ENCODE measurements at places on chromosomes 3 and 15.

DNA sequence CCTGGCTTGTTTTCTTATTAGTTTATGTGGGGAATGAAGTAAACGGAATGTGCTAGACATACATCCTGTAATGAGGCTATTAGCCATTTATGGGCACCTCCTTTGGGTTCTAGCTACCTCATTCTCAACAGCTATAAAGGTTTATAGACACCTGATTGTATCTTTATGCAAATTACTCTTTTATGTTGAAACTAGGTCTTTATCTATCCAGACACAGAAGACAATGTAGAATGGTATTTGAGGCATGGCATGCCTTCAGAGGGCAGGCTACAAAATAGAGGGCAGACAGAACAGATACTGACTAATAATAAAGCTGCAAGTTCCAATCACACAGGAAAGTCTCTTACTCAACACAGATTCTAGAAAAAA, 27.1 kb downstream of the TBC1D2B start:
- DNase-seq = no peak

DNA sequence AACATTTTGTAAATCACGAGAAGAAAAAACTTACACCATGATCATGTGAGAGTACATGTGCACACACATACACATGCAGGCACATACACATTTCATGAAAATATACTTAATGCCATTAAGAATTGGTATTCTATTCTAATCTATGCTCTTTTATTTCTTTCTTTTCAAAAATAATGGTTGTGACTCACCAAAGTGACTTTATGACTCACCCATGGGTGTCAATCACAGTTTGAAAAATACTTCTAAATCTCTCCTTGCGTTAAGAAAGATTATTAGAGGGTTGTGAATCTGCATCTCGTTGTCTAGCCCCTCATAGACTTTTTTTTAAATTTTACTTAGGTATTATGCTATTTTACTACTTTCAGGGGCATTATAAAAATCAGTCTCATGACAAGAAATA, 254.2 kb downstream of the TUSC7 start:
- DNase-seq = no peak

DNA sequence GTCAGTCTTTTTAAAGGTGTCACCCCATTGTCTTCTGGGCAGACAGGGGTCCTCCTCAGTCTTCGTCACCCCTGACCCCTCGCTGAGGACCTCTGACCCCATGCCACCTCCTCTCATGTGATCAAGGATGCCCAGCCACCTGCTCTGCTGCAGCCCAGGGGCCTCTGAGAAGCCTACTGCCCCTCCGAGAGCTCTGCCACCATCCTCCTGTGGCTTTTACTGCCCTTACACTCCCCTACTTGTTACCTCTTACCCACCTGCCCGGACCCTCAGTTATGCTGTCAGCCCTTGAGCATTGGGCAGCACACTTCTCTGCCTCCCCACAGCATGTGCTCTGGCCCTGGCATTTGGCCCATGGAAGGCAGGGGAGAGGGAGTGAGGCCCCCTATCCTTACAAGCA, 123.2 kb downstream of the LRRK1 start:
- DNase-seq = no peak

- no peak for DNase-seq
Observed at GRCh38 chr15:52552303-52552702, 16.5 kb downstream of the ARPP19 start.

DNA sequence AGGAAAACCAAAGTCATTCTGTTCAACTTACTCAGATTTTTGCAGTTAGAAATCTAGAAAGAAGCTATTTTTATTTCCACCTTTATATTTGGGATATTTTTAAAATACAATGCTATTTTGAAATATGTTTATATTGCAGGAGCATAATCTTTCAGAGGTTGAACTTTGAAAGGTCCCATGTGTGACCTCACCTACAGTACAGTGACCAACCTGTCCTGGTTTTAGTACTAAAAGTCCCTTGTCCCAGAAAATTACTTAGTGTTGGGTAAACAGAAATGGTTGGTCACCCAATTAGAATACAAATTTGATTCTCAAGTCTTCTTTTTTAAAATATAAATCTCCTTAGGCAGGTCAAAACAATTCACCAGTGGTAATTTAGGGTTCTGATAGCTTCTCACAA, 141.6 kb upstream of the FRMD4B start:
- DNase-seq = no peak

- DNase-seq = no peak
Observed at GRCh38 chr3:140343211-140344081, 334.4 kb upstream of the TRIM42 start.

GRCh38 chr3:25354071-25354470, 74.0 kb upstream of the RARB start:
- no peak for DNase-seq

GRCh38 chr3:136105044-136105443, 91.1 kb downstream of the MSL2 start:
- no peak for DNase-seq

GRCh38 chr3:153880493-153880892, 240.7 kb upstream of the ARHGEF26 start:
- no peak for DNase-seq

DNA sequence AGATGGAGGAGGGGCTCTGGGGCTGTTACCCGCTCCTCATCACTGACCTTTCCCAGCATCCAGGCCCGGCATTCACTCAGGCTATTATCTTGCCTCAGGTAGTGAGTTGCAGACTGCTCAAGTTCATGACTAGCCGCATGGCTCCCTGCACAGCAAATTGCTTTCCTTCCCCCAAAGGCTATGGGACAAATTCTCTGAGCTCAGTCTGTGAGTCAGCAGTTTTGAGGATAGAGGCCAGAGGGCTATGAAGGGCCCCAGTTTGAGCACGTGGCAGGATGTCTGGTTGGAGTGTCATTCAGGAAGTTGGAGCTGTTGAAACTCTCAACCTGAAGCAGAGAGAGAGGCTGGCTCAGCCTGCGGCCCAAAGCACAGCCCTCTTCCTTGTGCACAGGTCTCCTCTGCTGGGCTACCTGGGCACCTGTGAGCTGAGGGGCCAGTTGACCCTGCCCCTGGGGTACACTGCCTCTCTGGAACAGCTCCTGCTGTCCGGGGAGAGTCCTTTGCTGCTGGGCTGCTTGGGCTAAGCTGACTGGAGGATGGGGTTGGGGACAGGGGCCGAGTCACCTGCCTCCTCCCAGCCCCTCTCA, 7.9 kb downstream of the FAH start:
- DNase-seq = no peak

GRCh38 chr3:77348244-77348855, 308.5 kb downstream of the ROBO2 start:
- DNase-seq = no peak

- no peak for DNase-seq
Observed at GRCh38 chr3:153247331-153248330, 85.6 kb downstream of the RAP2B start.

DNA sequence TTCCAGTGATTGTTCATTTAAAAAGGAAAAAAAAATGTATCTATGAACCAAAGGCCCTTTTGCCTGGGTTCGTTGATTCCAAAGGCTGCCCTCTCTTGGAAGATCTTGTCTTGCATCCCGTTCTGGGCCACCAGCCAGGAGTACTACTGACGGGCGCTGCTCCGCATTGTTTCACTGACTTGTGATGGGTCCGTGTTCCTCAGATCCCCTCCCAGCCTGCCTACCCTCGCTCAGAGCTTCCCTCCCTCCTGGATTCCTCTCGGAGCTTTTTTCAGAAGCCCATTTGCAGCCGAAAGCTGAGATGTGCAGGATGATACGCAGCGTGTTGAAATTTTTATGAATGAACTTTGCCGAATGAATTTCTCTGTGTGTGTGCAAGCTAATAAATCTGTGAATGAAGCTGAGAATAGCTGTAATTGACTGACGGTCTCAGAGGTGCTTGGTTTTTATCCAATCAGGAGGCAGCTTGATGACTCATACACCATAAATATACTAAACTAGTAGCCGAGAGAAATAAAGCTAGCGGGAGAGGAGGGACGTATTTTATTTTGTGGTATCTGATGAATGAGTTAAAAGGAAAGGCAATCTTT, at the start of gene SHC4:
Gene SHC4, minus strand, starts transcription at position 396 of the 590 bp plus-strand sequence. CDS start 904 bp downstream, outside the sequence.
- DNase-seq = no peak

DNA sequence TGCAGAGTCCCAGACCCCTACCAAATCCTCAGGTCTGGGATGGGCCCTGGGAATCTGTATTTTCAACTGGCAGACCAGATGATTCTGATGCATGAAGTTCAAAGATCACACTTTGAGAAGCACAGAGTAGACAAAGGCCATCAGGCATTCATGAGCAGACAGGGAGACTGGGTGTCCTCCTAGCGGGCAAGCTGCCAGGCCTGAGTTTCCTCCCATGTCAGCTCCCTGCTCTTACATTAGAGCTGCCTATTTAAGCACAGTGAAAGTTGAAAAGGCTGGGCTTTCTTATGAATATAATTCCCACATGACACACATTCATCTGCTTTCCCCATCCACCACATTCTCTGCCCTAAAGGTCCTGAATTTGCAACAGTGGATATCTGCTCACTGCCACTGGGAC, 14.0 kb downstream of the CAPN3 start:
- no peak for DNase-seq

GRCh38 chr3:19065027-19065426, 83.3 kb upstream of the KCNH8 start:
- no peak for DNase-seq

DNA sequence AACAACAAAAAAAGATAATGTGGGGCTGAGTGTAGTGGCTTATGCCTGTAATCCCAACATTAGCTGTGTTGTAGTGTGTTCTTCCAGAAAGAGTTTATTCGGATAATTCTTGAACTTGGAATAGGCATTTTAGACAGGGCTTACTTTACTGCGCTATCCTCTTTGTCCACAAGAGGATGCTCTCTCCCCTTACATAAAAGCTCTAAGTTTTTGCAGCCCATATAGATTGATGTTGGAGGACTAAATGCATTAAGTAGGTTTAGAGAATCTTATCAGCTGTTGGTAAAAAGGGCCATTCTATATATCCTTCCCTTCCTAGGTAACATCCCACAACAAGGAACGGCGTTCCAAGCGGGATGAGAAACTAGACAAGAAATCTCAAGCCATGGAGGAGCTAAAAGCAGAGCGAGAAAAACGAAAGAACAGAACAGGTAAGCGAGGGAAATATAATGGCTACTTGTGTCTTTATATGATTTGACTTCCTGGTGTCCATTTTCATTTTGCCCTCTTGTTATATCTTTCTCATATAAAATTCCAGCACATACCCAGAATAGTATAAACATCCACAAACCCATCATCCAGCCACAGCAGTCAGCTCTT, 27.8 kb upstream of the ITPKA start:
- DNase-seq = no peak

DNA sequence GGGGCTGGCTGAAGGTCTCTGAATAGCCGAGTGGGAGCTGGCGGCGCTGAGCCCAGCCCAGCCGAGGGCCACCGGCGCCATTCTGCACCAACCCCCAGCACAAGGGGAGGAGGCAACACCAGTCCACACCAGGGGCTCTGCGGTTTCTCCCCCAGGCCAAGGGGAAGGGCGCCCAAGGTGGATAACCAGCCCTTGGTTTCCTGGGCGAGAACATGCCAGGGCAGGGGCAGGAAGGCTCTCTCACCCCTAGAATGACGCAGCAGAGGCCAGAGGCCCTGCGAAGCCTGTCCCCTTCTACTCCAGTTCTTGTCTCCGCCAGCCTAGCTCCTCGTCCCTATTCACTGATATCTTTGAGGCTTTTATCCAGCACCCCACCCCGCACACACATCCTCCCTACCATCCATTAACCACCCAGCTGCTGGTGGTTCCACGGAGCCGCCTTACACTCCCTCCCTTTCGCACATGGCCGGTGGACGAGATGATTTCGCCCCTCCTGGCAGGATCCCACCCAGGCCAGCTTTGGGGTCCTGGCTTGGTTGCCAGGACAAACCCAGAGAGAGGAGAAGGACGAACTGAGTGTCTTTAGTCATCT, 1.3 kb downstream of the RBPMS2 start:
- DNase-seq = no peak

DNA sequence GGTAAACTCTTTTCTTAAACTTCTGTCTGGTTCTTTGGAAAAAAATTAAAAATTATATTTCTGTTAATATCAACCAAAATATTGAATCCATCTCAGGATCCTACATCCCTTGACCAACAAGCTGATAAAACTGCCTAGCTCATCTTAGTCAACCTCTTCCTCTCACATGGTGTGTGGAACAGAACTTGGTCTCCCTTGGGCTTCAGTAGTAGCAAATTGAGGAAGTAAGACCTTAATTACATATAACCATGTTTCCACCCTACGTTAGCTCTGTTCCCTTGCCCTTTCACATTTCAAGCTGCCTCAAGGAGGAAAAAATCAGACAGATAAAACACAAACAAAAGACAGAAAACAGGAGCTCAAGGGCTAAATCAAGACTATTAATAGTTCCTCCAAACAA, 116.4 kb downstream of the GREM1 start:
- no peak for DNase-seq

DNA sequence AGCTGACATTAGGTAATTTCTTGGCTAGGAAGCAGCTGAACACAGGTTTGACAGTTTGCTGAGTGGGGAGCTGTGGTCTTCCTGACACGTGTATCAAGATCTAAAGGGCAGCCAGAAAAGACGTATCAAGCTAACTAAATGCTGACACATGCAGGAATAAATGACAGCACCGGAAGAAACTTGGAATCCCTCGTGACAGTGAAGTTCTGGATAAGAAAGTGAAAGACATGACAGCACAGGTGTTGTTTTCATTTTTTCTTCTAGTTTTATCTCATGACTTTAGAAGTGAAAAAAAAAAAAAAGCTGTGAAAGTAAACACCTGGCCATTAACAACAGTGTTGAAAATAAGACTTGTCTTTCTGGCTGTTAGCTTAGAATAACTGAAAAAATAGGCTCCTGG, 48.7 kb downstream of the FGF7 start:
- no peak for DNase-seq

GRCh38 chr3:154794391-154794790, 285.7 kb upstream of the MME start:
- DNase-seq = no peak

DNA sequence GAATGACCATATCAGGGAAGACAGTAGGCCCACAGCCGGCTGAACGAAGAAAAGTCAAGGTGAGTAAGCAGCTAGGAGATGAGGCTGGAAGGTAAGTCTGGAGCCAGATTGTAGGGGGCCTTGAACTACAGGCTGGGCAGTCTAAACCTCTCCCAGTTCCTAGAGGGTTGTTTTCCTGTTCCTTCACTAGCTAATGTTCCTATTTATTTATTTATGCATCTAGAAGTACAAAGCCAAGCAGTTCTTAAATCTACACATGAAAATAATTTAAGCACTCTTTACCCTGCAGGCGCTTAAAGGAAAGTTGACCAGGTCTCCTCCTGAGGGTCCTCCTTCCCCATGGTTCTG, 3.7 kb downstream of the ACAA1 start:
- no peak for DNase-seq

GRCh38 chr3:188202358-188203138, 48.6 kb downstream of the LPP start:
- no peak for DNase-seq

DNA sequence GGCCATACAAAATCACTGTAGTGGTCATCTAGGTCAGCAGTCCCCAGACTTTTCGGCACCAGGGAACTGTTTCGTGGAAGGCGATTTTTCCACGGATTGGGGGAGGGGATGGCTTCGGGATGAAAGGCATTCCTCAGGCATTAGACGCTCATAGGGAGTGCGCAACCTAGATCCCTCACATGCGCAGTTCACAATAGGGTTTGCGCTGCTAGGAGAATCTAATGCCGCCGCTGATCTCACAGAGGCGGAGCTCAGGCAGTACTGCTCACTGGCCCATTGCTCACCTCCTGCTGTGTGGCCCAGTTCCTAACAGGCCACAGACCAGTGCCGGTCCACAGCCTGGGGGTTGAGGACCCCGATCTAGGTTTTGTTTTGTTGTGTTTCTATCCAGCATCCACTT, 200.1 kb downstream of the SLC9A9 start:
- no peak for DNase-seq
